Fibroblast of skin of back (primary cell): ENCODE measurements at places on chromosomes 6 and 20.

DNA sequence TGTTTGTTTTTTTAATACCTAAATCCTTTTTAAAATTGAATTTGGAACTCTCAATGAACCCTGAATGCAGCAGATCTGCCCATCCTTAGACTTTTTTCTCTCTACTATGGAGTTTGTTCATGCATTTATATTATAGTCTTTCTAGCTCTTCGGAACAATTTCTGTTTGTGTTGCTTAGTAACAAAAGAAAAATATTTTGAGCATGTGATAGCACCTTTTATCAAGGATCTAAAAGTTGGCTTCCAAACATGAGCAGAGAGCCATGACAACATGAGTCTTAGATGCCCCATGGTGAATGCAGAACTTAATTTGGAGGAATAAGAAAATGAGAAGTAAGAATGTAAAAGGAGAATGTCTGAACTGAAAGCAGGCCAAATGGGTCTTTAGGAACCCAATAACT, 133.7 kb downstream of the EDN1 start:
- DNase-seq = no peak

DNA sequence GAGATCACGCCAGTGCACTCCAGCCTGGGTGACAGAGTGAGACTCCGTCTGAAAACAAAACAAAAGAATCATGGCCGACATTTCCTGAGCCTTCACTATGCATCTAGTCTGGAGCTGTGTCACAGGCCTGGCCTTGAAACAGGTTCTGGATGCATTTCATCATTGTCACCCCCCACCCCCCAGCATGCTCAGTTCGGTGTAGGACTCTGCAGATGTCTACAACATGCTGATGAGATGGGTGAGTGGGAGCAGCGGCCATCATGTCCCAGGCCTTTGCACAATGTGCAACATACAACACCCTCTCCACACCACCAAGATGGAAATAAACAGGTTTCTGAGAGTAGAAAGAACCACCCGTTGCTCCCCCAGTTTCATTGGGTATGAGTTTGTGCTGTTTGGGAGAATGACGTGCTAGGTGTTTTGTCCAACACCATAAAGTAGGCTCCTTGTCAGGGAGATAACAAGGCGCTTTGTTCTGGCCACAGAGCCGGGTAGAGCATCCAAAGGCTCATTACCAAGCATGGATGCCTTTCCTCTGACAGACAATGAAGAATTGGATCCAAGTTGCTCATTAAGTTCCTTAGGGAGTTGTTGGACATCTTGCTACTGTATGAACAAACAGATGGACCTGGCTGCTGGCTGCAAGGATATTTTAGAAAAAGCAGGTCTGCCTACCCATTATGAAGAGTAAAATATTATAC, 22.1 kb downstream of the SNHG17 start:
- no peak for DNase-seq

DNA sequence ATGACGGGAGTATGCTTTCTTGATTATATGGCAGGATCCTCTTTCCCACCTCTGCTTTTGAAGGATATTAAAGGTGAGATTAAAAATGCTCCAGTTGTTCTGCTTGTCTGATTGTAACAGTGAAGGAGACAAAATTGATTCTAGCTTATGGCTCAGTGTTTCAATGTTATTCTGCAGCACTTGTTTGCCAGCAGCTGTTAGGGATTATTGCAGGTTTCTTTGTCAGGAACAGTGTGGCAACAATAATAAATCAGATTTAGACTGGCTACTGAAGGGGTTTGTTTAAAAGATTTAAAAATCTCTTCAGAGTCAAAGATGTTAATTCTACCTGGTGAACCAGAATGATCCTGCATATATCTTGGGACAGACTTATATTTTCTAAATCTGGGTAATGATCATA, 126.9 kb downstream of the LAMA2 start:
- DNase-seq = no peak

- no peak for DNase-seq
Measured at GRCh38 chr6:5034736-5035135, 30.9 kb upstream of the RPP40 start.

GRCh38 chr20:14845199-14846160, 508.1 kb upstream of the FLRT3 start:
- DNase-seq = no peak

DNA sequence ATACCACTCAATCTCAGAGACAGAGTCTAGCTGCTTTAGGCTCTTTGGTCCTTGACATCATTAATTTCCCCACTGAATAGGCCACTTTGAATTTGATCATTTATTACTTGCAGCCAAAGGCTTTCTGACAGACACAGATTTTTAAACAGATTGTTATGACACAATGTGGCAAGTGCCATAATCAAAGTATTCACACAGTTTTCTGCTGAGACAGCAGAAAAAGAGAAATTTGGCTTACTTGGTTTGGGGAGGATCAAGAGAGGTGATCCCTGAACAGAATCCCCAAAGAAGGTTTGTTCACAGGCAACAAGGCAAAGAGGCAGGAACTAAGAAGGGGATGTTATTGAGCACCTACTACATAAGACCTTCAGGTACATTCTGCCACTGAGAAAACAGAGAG, 138.0 kb upstream of the TOP1 start:
- no peak for DNase-seq

DNA sequence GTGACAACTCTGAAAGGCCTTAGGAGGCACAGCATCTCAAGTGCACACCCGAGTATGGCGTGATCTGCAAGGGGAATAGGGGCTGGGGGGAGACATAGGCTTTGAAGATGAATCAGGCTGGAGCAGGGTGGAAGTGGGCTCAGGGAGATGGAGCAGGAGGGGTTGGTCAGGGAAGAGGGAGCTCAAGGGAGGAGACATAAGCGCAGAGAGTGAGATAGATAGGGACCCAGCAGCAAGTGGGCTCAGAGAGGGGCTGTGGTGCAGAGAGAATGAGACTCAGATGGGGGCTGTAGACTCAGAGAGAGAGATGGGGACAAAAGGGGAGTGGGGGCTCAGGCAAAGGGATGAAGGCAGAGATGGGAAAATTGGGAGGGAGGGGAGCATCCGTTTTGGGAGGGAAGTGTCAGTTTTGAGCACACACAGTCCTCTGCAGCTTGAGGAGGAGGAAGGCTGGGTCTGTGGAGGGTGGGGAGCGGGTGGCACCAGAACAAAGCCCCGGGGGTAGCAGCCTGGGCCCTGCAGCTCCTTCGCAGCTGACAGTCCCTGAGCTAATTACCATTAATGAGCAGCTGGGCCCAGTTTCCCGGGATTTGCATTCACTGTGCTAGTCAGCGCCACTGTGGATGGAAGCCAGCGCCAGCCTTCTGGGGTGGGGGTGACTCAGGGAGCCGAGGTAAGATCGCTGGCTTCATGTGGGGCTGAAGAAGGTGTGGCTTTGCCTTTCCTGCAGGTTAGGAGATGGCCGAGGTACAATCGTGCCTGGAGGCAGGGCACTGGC, 18.7 kb downstream of the SRXN1 start:
- no peak for DNase-seq

GRCh38 chr6:88105741-88106340, 58.2 kb downstream of the SPACA1 start:
- peak; percentile 6 for DNase-seq

GRCh38 chr20:36238760-36239159, 2.5 kb downstream of the AAR2 start:
- DNase-seq = no peak

GRCh38 chr6:81763968-81764367, 11.5 kb upstream of the TENT5A start:
- no peak for DNase-seq

DNA sequence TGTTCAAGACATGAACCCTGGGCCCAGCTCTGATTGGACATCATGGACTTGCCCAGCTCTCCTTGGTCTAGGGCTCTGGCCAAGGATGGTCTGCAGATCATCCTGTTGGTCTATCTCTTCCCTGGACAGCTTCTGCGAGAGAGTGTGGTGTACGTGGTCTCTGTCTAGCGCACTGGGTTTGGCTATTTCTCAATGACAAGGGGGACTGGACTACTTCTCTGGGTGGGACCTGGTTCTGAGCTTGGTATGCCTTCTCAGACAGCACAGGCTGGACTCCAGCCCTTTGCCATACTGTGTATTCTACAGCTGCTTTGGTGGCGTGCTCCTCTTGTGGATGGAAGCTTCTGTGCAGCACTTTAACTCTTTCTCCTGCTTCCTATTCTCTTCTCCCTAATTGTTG, 8.5 kb upstream of the RAET1E start:
- no peak for DNase-seq

GRCh38 chr6:20777801-20778200, 243.5 kb downstream of the CDKAL1 start:
- no peak for DNase-seq

DNA sequence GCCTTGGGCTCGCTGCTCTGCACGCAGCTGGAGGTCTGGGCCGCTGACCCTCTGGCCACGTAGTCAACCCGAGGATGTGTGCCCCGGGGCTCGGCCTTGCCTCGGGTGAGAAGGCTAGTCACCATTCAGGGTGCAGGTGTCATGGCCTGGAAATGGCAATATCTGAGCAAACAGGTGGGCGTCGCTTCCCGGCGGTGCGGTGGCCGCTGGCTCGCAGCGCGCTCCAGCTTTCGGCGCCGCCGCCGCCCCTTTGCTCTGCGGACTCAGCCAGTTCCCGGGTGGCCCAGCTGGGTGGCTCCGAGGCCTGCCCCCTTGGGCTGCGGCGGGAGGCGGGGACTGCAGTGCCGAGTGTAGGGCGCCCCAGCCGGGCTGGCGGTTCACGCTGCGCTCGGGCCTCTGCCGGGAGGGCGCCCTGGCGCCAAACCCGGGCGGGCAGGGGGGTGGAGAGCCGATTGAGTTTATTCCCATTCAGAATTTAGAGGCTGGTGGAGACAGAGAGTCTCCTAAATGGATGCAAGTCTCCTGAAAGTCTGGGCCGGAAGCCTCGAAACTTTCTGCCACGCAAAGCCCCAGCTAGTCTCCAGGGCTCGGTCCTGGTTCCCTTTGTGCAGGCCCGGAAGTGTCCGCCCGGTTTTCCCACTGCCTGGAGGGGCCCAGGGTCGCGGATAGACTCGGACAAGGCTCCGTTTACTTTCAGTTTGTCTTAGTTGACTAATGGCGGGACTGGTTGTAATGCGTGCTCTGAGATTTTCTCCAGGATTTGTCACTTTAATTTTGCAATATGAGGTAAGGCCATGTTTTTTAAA, 11.3 kb upstream of the TFAP2A start:
- DNase-seq = peak; percentile 34

- no peak for DNase-seq
Measured at GRCh38 chr6:43544461-43544860, 27.6 kb downstream of the POLR1C start.

DNA sequence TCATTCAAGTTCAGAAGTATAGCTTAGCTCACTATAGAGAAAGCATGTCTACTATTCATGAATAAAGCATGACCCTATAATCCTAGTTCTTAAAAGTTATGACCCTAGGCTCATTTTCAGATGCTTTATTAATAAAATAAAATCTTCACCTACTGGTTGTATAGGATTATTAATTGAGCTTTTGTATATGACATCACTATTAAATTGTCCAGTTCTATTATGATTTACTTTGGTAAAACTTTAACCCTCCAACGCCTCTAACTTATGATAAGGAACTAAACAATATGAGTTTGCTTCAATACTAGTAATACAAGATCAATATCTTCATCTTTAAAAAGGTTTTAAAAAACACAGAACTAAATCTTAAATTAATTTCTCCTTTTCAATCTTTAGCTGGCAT, 263.4 kb upstream of the THEMIS start:
- DNase-seq = no peak

- DNase-seq = no peak
Measured at GRCh38 chr6:33001685-33002084, 7.7 kb downstream of the HLA-DOA start.
